Kidney epithelial cell (primary cell): ENCODE measurements at places on chromosomes 6 and 20. TPM values are rescaled to one million over a fixed set of nuclear protein-coding genes. Genes with fewer than 3 reads are reported as not detected.

Gene TAGAP
- 0.96 and 1.2 TPM in 2 replicates for total RNA-seq

Gene CD83
- 6.8 and 7.4 TPM in 2 replicates for total RNA-seq

Gene LRFN2
- total RNA-seq, result not detected in 2 replicates

Gene ZNF391
- 4.4 and 9.0 TPM in 2 replicates for total RNA-seq

Gene PROCR
- total RNA-seq, result 15.6 and 25.6 TPM in 2 replicates

Gene APCDD1L
- total RNA-seq, result 5.1 and 5.9 TPM in 2 replicates

Gene SMPDL3A
- total RNA-seq, result 6.3 and 6.8 TPM in 2 replicates

Gene TFAP2A
- total RNA-seq, result 8.8 and 11.2 TPM in 2 replicates

- no peak for DNase-seq
Observed at GRCh38 chr6:143160015-143160414, 99.3 kb downstream of the AIG1 start.

- no peak for DNase-seq
Observed at GRCh38 chr6:34930221-34930620, 41.2 kb downstream of the ANKS1A start.

- no peak for DNase-seq
Observed at GRCh38 chr6:167764713-167765479, 61.8 kb upstream of the AFDN start.

- DNase-seq, result peak; percentile 61
Observed at GRCh38 chr20:24651171-24651975, 181.9 kb downstream of the SYNDIG1 start.

GRCh38 chr6:33763483-33763882 is 16.8 kb upstream of the IP6K3 start:
- DNase-seq, result no peak

GRCh38 chr6:162636167-162636566 is 91.4 kb downstream of the PRKN start:
- DNase-seq, result no peak

GRCh38 chr20:50292591-50293283 is 102.1 kb downstream of the CEBPB start:
- DNase-seq, result peak; percentile 80

GRCh38 chr6:20409427-20409971 is 7.8 kb downstream of the E2F3 start:
- DNase-seq, result no peak

GRCh38 chr6:37362101-37362828 is 8.5 kb downstream of the RNF8 start:
- DNase-seq, result no peak

DNA sequence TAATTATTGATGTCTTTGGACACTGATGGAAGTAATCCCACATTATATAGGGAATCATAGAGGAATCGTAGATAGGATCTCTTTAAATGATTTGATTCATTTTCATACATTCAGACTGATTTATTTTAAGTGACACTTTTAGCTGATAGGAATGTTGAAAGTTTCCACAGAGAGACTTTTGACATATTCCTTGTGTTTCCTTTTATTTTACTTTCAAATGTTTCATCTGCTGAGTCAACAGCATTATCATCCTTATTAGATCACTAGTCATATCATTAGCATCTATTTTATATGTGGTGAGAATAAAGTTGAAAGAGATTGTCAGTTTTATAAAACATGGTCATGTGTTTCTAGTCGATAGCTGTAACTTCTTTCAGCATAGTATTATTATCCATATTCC is 13.4 kb downstream of the DCBLD1 start:
- DNase-seq, result no peak

GRCh38 chr20:14928083-14928482 is 590.7 kb upstream of the FLRT3 start:
- DNase-seq, result no peak
